Uterus (tissue), 4 donors: ENCODE measurements at places on chromosomes 16 and 17. TPM values are rescaled to one million over a fixed set of nuclear protein-coding genes. Genes with fewer than 3 reads are reported as not detected.

DNA sequence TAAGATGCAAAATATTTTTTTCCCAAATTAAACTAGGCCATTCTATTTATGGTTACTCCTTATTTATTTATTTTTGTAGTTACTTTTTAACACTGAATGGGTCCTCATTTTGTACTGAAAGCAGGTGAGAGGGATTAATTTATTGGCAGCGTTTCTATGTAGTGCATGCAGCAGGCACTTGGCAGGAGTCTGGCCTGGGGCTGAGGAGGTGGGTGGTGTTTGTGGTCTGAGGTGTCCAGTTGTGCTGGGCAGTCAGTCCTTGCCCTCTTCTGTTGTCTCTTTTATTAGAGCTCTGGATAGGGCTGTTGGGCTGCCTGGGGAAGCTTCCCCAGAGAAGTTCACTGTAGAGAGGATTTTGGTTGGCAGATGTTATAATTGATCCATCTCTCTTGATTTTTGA is 12.7 kb downstream of the SEC14L1 start:
- no peak for DNase-seq

DNA sequence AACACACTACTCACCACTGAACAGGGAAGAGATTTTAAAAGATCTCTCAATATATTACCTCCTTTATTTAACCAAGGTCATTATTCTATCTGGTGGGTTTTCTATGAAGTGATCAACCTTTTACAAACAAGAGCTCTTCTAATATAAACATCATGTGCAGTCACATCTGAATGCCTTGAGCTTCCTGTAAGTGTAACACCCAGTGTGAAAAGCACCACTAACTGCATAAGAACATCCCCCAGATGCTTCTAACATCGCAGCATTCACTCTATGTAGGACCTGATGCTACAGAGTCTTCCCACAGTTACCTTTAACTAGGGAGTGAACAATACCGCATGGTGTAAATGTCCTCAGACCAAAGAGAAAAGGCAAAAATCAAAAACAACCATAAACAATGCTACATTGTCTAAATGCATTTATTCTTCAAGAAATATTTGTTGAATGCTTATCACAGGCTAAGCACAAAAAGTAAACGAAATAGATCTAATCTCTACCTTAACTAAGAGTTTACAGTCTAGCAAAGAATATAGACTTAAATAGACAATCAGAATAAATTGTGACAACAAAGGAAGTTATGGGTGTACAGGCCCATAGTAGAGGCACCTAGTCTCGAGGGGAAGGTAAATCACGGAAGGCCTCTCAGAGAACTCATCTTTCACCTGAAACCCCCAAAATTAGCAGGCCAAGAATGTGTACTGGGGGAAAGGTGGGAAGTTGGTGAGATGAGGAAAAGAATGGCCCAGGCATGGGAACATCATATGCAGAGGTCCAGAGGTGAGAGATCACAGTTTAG is 16.2 kb downstream of the SKAP1 start:
- DNase-seq: no peak

DNA sequence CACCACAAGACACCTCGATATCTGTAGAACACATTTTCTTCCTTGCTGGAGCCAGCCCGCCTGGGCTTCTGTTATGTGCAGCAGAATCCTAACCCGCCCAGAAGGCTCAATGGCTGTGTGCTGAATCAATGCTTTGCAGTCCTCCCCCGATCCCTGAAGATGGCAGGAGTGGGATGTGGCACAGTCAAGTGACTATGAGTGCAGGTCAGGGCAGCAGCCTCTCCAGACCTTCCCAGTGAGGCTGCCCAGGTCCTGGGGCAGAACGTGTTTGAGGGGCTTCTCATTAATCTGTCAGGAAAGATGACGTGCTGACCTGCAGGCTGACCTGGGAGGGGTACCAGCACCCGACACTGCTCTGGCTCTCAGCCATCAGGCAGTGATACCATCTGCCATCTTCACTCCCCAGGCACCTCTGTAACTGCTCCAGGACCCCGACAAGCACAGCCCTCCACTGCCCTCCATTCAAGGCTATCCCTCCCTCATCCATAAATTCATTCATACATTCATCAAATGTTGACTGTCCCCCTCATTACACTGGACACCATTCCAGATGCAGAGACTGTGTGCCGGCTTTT is 35.2 kb downstream of the LRRC75A start:
- DNase-seq: no peak

DNA sequence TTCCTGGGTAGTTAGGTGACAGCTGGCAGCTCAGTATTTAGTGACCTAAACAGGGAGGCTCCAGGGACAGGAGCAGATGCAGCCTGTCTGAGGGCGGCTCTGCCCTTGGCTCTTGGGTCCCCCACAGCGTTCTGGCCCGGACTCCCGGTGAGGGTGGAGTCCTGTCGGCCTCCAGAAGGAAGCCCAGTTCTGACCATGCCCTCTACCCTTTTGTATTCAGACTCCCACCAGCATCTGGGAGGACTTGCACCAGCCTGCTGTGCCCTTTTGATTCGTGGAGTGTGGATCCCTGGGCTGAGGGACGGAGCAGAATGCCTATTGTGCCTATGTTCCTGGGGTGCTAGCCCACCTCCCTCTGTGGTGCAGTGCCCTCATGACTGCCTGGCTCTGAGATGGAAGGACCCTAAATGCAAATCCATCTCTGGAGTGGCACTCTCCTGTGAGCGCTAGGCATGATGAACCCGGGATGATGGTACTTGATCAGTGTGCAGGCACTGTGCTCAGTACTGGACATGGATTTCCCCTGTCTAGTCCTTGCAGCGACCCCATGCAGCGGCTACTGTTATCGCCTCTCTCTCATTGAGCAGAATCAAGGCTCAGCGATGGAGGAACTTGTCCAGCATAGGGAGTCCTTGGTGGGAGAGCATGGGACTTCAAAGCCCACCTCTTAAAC is 123.1 kb downstream of the SNX29 start:
- no peak for DNase-seq

DNA sequence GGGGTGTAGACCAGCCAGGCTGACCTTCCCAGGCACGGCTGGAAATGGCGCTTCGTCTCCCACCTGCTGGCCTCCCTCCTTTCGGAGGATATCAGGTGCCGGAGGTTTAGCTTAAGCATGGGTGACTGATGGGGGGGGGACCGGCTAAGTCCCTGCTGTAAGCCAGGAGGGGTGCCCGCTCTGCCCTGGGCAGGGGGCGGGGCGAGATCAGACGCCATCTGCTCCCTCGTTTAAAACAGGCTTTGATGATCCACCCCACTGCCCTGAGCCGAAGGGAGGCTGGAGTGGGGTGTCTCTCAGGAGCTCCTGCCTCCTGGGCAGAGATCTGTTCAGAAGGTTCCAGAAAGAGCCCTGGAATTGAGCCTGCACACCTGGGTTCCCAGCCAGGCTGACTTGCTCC is 26.0 kb downstream of the C16orf74 start:
- DNase-seq: no peak

- no peak for DNase-seq
Observed at GRCh38 chr16:85333337-85333736, 221.1 kb upstream of the CIBAR2 start.

- no peak for DNase-seq
Observed at GRCh38 chr16:3734758-3735221, 17.5 kb upstream of the TRAP1 start.

GRCh38 chr17:65487161-65487560 is 74.3 kb downstream of the AXIN2 start:
- DNase-seq: no peak

GRCh38 chr16:68843482-68844210 is at the start of gene TANGO6:
TSS of gene TANGO6 (plus strand) at chr16:68843531. CDS start at chr16:68843618, 87 bp downstream.
- DNase-seq: peak; percentile 81

DNA sequence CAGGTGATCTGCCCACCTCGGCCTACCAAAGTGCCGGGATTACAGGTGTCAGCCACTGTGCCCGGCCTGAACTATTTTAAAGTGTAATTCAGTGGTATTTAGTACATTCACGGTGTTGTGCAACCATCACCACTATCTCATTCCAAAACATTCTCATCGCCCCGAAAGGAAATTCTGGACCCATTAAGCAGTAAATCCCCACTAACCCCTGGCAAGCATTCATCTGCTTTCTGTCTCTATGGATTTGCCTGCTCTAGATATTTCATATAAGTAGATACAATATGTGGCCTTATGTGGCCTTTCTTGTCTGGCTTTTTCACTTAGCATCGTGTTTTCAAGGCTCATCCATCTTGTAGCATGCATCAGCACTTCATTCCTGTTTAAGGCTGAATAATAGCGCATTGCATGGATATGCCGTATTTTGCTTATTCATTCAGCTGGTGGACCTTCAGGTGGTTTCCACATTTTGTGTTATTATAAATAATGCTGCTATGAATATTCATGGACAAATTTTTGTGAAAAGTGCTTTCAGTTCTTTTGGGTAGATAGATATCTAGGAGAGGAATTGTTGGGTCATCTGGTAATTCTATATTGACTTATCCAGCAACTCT is 8.4 kb upstream of the HERPUD1 start:
- DNase-seq: no peak

- no peak for DNase-seq
Observed at GRCh38 chr17:2064520-2064971, 9.6 kb downstream of the HIC1 start.

GRCh38 chr17:47704116-47704515 is 10.2 kb downstream of the TBKBP1 start:
- DNase-seq: no peak

DNA sequence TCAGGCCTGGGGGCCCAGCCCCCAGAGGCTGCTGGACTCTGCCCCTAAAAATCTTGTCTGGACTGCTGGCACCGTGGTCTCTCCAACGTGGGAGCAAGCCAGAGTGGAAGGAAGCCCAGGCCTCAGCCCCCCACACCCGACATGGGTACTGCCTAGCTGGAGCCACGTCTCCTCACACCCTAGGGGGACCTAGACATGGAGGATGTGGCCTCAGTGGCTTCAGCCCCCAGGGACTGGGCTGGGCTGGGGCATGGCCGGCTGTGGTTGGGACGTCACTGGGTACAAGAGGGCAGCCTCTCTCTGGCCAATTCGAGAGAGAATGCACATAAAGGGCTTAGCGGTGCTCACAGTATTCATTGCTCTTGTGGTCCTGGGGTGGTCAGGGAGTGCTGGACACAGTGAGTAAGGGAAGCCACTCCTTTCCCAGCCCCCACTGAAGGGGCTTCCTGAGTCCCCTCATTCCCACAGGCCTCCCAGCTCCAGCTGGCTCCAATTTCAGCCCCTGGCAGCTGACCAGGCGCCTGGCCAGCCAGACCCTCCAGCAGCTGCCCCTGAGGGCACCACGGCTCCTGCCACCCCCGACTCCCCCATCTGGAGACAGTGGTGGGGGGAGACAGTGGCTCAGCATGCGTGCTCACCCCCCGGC is 1.1 kb downstream of the CDH15 start:
- no peak for DNase-seq

- DNase-seq: no peak
Observed at GRCh38 chr16:60771138-60771537, 1265.1 kb downstream of the CDH8 start.

GRCh38 chr17:74037320-74037719 is 166.2 kb upstream of the RPL38 start:
- DNase-seq: no peak

DNA sequence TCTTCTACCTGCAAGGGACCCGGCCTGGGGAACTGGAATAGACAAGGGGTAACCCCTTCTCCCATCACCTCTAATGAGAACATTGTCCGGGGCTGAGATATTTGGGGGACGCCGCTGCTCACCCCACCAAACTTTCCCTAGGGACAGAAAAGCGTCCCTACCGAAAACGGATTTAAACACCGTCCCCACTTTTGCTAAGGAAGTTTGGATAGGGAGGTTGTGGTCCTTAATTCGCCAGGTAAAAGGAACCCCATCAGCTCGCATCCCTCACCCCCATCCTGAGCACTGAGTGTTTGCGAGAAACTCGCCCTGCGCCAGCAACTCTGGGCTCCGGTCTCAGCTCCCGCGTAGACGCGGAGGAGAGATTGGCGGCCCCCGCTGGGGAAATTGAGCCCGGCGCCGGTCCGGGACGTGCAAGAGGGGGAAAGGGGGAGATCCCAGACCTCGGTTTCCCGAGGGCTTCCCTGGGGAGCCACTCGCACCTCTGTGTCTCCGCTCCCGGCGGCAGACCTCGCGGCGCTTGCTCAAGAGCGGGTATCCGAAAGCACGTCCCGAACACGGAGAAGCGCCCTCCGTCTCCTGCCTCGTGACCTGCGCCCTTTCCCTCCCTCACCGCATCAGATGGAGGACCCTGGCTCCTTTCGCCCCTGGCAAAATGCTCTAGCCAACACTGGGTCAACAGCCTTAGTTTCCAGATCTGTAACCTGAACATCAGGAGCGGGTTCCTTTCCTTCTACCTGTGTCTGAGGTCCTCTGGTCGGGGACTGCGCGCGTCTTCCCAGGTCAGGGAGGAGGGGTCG is 3.1 kb upstream of the SOX9 start:
- no peak for DNase-seq

The TNFRSF17 gene
- total RNA-seq: not detected

The SLC5A10 gene
- not detected for total RNA-seq

The CTRL gene
- not detected for total RNA-seq

The CHTF18 gene
- 30.5 TPM for total RNA-seq

The HOXB6 gene
- 7.3 TPM for total RNA-seq

The SKAP1 gene
- total RNA-seq: 2.4 TPM

The CD300E gene
- total RNA-seq: 0.07 TPM

The XYLT1 gene
- 42.2 TPM for total RNA-seq

The HEATR9 gene
- not detected for total RNA-seq

The ABCA10 gene
- total RNA-seq: 11.1 TPM

The CNEP1R1 gene
- 51.7 TPM for total RNA-seq

The CORO6 gene
- total RNA-seq: 5.3 TPM

The OR3A3 gene
- total RNA-seq: not detected
